Activated T-cell treated with anti-CD3 and anti-CD28 coated beads, Interleukin-2, amount 50 U/mL, for 72 hours (primary cell): ENCODE measurements at places on chromosomes 11 and 22.

DNA sequence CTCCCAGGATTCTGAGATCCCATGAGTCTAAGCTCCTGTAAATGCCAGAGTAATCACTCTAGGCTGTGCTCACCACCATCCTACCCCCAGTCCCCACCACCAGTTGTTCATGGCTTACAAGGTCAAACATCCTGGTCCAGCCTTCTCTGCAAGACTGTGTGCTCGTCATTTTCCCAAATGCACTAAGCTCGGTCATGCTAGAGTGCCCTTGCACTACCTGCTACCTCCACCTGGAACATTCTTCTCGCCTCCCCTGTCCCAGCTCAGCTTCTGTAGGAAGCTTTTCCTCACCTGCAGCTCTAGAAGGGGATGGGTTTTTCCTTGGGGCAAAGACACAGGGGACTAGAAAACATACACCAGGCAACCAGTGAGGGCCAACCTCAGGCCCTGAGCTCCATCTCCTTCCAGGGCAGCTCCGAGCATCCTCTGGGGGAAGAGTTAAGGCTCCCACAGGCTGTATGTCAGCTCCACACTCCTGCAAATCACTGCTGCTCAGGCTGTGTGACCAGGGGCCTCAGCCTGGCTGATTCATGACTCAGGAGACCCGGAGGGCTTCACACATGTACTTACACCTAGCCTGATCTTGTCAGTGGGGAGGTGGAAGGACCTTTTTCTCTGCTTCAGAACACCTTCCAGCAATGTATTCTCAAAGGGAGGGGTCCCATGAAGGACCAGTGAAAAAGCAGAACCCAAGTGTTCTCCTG is 37.2 kb upstream of the CSNK2A3 start:
- DNase-seq, result no peak

DNA sequence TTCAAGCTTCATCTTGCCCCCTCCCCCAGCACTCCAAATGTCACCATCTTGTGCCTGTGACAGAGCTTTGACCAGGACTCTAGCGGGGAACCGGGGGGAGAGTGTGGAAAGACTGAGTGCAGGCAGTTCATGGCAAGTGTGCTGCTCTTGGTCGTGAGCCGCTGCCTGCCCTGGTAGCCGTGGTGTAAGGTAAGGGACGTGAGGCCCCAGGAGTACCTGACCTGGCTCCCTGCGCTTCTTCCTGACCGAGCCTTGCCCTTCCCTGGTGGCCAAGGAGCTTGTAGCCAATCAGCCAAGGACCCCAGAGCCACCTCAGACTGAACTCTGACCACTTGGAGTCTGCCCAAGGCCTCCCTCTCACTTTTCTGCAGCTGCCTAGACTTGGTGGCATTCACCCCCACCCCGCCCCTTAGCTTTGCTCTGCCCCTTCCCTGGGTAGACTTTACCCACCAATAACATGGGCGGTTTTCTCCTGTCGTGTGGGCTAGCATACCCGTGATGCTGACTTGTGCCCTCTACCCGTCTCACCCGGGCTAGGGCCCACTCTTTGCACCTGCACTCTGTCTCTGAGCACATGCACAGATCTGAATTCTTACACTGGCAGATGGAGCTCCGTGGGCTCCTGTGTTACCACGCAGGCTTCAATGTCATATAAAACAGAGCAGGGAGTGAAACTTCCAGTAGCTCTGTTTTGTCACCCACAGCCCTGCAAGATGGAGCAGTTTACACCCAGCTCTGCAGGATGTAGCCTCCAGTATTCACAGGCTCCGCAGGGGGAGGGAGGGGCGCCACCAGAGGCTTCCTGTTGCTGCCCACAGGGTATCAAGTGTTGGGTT is 1.5 kb downstream of the DGKZ start:
- DNase-seq, result peak; percentile 74

- DNase-seq, result no peak
These were observed 19.7 kb downstream of the SLC37A2 start for GRCh38 chr11:125082611-125083311.

DNA sequence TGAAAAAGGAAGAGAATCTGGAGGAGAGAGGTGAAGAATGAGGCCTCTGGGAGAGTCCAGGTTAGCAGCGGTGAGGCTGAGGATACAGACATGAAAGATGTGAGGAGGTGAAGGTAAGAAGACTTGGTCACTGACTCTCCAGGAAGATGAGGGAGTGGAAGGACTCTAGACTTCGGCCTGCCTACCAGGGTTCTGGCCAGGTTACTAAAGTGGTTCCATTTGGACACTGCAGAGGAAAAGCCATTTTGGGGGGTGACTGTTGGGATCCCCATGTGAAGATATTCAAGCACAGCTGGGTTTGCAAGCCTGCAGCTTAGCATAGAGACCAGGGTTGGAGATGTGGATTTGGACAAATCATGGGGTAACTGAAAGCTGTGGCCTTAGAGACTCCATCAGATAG is 7.8 kb downstream of the DCHS1 start:
- no peak for DNase-seq

DNA sequence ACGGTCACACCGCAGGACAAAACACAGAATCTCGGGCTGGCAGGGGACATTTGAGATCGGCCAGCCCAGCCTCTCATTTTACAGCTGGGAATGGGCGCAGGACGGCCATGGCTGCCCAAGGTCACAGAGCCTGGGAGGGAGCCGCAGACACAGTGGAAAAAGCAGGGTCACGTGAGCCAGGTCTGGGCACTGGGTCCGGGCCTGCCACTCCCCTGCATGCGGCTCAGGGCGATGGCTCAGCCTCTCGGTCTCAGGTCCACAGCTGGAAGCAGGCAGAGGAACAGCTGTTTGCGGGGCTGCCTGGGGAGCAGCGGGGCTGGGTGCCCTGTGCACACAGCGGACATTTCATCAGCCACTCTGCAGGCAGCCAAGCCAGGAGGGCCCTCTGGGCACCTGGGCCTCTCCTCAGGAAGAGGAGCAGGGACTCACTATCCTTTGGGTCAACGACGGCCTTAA is 10.4 kb upstream of the PPARA start:
- no peak for DNase-seq

DNA sequence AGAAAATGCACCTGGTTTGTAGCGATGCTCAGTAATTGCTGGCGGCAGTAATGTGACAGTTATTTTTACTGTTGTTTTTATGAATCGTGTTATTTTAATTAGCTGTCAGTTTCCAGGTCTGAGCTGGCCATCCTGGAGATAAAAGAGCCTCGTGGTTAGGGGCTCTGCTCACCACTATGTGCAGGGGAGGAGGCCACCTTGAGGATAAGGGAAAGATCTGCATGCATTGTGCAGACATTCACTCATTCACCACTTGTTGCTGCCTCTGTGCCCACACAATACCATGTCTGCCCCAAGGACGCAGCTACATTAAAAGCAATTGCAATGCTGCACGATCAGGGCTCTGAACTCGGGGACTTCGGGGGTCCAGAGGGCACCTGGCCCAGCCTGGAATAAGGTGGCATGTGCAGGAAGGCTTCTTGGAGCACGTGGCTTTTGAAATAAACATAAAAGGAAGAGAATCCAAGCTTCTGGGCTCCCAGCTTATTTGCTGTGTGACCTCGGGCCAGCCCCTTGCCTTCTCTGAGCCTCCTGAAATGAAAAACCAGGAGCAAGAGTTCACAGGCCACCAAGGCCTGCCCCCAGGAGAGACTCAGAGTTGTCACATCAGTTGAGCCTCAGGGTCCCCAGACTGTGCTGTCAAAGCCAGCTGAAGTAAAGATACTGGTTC is 44.7 kb upstream of the SHISAL1 start:
- no peak for DNase-seq

DNA sequence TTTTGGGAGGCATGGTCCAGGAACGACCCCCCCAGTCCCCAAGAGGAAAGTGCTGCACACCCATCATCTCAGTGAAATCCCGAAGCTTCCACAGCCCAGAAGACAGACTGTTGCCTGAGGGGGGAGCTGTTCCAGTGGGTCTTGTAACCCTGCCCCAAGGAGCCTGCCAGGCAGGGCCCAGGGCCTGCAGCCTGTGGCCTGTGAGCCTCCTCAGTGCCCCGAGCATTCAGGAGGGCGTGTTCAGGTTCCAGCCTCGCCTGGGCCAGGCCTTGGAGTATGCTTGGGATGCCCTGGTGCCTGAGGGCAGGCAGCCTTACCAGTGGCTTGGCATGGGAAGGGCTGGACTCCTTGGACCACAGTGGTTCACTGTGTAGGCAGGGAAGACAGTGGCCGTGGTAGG is 18.0 kb upstream of the CABP2 start:
- DNase-seq, result no peak

GRCh38 chr22:23095733-23096342 is 25.5 kb downstream of the GNAZ start:
- DNase-seq, result no peak

DNA sequence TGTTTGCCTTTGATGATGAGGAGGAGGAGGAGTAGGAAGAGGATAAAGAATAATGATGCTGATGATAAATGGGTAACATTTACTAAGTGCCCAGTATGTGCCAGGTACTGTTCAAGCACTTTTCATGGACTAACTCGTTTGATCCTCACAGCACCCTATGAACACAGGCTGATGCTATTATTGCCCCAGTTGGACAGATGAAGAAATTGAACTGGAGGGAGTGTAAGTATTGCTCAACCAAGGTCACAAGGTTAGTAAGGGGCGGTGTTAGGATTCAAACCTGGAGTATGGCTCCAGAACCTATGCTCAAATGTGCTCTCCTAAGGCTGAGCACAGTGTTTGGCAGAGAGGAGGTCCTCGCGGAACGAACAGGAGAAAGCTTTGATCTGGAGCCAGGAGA is 78.6 kb downstream of the SYN3 start:
- DNase-seq, result no peak

- no peak for DNase-seq
These were observed 16.5 kb downstream of the CSTPP1 start for GRCh38 chr11:46953093-46953492.

GRCh38 chr22:16594026-16594425 is 1.4 kb upstream of the CCT8L2 start:
- no peak for DNase-seq

DNA sequence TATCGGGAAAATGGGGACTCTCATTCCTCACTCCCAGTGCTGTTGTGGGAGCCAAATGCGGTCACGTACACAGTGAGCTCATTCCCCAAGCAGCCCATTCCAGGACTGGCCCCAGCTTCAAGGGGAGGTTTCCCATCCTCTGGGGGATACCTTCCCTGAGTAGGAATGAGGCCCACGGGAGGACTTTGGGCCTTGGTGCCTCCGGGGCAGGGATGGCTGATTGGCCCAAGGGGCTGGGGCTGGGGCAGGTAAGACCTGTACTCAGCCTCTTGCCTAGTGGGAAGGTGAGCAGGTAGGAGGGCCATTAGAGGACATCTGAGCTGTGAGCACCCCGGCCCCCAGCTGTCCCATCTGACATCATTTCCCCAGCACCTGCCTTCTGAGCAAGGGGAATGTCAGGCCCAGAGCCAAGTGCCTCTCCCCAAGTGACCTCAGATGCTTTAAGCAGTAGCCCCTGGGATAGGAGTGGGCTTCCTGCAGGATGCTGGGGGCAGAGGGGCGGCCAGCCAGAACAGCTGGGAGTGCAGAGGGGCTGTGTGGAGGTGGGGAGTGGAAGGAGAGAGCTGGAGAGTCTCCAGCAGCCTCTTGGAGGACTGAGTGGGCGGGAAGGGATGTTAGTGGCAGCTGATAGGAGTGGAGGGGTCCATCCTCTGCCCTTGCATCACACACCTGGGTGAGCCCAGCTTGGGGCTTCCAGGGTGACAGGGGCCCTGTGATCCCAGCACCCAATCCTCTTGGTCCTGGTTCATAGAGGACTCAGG is 58.4 kb downstream of the CD82 start:
- DNase-seq, result no peak

GRCh38 chr11:61601512-61601911 is 20.6 kb upstream of the SYT7 start:
- DNase-seq, result no peak

- no peak for DNase-seq
These were observed 1005.8 kb upstream of the CCDC90B start for GRCh38 chr11:84292006-84292405.

DNA sequence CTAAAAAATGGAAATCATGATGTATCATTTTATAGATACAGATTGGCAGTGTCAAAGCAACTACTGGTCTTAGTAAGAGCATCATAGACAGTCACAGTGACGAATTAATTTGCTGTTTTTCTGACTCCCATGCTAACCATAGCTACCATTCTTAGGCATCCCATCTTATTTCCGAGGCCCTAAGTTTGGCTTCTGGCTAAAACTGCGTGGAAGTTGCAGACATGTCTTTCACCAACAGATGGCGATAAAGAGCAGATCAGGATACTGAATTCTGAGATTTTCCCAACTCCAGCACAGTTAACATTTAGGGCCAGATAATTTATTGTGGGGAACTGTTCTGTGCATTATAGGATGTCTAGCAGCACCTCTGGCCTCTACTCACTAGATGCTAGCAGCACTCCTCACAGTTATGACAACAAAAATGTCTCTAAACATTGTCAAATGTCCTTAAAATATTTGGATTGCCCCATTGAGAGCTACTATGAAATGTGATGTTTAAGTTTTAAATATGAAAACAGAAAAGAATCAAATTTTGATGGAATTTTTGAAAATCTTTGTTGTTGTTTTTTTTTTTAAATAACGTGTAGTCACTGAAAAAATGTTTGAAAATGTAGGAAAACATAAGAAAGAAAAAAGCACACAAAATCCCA is 16.3 kb downstream of the OR2AG2 start:
- no peak for DNase-seq

GRCh38 chr22:47006869-47007268 is 244.4 kb downstream of the TBC1D22A start:
- DNase-seq, result no peak

DNA sequence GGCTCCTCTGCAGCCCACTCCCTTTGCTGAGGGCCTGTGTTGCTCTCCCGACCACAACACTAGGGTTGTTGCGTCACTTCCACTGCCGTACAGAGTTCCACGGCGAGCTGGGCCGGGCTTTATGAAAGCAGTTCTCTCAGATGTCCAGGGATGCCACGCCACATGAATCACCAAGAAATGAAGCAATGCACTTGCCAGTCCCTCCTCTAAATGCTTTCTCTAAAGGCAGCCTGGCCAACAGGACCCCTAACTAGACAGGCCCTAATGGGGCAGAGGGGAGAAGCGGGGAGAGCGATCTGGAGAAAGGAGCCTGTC is 188.7 kb downstream of the CTTN start:
- no peak for DNase-seq

GRCh38 chr11:14418801-14419417 is 59.9 kb upstream of the RRAS2 start:
- no peak for DNase-seq

- DNase-seq, result no peak
These were observed 298.3 kb downstream of the TBC1D22A start for GRCh38 chr22:47060718-47061117.

DNA sequence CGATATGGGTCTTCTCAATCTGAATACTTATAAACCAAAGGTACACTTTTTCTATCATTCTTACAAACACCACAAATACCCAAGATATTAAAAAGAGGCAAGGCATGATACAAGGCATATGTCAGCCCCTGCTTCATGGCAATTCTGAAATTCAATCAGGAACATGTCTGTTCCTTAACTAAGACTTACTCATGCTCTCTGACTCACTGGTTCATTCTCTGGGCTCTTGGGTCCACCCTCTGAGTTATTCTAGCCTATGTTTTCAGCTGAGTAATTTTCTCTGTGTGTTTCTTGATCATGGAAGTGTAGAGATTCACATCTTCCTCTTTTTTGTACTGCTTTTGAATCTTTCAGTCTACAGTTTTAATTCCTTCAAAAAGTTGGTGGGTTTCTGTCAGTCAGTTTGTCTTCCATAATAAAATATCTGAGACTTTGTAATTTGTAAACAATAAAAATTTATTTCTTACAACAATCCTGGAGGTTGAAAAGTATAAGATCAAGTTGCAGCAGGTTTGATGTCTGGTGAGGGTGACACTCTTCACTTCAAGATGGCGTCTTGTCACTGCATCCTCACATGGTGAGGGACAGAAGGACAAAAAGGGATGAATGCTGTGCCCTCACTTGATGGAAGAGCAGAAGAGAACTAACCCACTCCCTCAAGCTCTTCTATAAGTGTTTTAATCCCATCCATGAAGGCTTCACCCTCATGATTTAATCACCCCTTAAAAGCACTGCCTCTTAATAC is 211.7 kb downstream of the FAM76B start:
- peak; percentile 34 for DNase-seq
